ENCODE measurements at places on chromosomes 16 and 17.
A peak's percentile ranks its signal among the peaks of the same experiment; 100 is the strongest.

DNA sequence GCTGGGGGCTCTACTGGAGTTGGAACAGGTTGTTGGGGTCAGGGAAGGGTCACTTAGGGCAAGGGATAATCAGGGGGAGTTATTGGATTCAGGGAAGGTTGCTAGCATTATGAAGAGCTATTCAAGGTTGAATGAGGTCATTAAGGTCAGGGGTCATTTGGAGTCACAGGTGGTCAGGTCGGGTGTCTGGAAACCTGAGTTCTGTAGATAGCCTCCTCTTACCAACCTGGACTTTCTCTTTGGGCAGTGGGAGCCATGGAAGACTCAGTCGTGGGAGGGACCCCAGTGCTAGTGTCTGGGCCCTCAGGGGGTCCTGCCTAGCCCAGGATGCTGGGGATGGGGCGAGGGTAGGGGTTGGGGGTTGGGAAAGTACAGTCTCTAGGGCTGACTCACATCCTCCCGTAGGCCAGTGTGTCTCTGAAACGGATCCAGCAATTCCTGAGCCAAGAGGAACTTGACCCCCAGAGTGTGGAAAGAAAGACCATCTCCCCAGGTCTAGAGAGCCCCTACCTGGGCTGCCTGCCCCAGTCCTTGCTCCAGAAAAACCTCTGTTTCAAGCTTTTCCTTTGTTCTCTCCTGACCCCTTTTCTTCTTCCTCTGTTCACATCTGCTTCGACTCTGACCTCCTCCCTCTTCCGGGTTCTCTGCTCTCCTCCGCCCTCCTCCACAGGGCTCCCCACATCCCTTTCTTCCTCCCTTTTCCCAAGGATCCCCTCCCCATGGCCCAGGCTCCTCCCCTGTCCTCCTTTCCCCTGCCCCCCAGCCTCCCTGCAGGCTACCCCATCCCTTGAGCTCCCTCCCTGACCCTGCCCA lies 33.5 kb downstream of the ABCC3 start:
- no peak for DNase-seq

DNA sequence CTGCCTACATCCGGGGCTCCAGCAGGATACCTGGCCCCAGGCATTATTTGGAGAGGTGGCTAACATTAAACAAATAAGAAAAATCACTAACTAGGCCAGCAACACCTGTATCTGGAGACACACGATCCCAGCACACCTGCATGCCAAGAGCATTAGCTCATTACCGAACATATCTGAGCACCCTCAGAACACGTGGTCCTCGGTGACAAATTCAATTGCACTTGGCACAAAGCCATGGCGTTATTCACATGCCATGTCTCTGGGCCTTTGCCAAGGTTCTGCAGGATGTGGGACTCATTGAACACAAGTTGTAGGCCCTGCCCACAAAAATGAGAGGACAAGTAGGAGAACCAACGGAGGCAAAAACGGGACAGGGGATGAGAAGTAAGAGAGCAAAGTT lies 552.3 kb downstream of the TOX3 start:
- DNase-seq = no peak

GRCh38 chr17:64736804-64737492 lies 74.8 kb upstream of the SMURF2 start:
- DNase-seq = peak; percentile 14

DNA sequence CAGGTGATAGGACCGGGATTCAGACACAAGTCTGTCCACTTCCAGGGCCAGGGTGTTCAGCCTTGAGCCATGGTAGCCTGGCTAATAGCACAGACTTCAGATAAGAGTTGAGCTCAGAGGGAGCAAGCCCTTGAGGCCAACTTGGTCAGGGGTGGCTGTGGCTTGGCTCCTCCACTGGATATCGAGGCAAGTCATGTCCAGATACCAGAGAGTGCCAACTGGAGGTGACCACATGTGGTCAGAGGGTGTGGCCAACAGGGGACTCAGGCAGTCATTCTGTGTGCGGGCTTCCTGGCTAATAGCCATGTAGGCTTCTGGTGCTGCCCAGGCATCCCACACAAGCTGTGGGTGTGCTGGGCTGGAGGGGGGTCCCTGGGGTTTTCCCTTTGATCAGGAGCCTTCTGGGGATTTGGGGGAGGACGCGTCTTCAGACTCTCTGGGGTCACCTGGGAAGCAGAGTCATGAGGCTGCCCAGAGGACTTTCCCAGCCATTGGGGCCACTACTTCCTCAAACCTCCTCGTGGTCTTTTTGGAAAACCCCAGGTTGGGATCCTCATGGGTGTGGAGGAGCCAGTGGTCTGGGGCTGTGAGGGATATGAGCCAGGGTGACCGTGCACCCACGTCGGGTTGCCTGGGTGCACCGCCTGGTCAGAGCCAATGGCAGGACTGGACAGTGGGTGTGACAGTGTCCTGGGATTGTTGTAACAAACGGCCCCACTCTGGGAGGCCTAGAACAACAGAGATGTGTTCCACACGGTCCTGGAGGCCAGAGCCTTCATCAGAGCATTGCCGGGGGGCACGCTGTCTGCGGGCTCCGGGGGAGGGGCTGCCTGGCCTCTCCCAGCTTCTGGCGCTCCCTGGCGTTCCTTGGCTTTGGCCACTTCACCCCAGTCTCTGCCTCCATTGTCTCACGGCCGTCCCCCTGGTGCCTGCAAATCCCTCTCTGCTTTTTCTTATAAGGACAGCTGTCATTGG lies 25.0 kb downstream of the COX4I1 start:
- no peak for DNase-seq

GRCh38 chr16:1662543-1662942 lies 15.5 kb upstream of the JPT2 start:
- DNase-seq = no peak

GRCh38 chr17:75289832-75290337 lies 652 bp upstream of the SLC25A19 start:
- DNase-seq = peak; percentile 25

- DNase-seq = peak; percentile 67
Measured at GRCh38 chr17:81959362-81960129, 1.4 kb downstream of the NOTUM start.

DNA sequence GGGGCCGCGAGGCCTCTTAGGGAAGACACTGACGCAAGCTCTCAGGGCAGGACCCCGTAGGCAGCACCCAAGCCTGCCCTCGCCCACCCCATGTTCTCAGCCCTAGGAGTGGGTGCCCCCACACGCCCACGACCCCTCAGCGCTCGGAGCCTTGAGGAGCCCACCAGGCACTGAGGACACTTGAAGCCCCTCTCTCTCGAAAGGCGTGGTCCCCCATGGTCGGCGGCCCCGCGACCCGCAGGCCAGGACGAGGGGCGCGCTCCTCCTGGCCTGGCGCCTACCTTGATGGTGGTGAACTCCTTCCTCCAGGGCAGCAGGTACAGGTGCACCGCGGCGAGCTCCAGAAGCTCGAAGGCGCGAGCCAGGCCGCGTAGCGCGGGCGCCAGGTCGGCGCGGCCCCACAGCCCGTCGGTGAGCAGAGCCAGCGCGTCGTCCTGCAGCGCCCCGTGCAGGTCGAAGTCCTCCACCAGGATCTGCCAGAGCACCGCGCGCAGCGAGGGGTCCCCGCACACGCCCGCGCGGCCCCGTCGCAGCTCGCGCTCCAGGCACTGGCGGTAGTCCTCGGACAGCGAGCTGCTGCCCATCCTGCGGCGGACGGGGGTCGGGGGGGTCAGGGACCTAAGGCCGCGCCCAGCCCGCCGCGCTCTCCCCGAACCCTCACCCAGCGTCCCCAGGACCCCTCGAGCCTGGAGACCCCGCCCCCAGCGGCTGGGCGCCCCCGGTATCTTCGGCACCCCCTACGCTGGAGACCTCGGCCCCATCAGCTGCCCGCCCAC lies 668 bp downstream of the SPATA2L start:
- DNase-seq = peak; percentile 13

- no peak for DNase-seq
Measured at GRCh38 chr17:72467841-72468653, 347.2 kb downstream of the SOX9 start.

- no peak for DNase-seq
Measured at GRCh38 chr17:32382526-32383223, 32.7 kb downstream of the ZNF207 start.

- DNase-seq = no peak
Measured at GRCh38 chr16:82178352-82178751, 8.3 kb upstream of the MPHOSPH6 start.

DNA sequence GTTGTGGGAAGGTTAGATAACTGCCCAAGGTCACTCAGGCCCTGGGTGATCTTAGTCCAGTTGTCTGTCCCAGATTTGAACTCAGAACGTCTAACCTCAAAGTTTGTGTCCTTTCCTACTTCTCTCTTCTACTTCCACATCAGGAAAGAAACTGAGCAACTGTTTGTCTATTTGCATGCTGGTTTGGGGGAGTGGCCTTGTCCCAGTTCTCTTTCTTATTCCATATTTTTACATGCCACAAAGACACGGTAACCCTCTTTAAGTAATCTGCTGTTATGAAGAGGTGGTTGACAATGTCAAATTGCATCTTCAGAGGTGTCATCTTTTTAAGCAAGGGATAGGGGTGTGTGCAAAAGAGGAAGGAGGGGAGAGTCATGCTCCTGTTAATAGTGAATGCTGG lies 432.5 kb downstream of the HS3ST3B1 start:
- DNase-seq = no peak

- DNase-seq = no peak
Measured at GRCh38 chr17:1559047-1560043, 3.2 kb downstream of the PITPNA start.

- DNase-seq = no peak
Measured at GRCh38 chr17:51941272-51941671, 217.2 kb downstream of the CA10 start.

DNA sequence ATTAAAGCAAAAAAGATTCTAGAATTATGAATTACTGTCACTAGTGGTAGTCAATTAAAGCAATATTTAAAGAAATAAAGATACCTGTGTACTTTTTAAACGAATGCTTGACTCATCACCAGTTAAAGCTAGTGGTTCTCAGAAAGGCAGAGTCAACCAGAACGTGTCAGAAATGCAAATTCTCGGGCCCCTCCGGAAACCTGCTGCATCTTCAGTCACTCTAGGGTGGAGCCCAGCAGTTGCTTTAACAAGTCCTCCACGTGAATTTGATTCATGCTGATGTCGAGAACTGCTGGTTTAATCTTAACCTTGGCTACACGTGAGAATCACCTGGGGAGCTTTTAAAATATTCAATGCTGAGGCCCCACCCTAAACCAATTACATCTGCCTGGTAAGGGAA lies 169.8 kb upstream of the SDK2 start:
- DNase-seq = no peak

- no peak for DNase-seq
Measured at GRCh38 chr16:72936408-72936807, 111.5 kb downstream of the ZFHX3 start.

DNA sequence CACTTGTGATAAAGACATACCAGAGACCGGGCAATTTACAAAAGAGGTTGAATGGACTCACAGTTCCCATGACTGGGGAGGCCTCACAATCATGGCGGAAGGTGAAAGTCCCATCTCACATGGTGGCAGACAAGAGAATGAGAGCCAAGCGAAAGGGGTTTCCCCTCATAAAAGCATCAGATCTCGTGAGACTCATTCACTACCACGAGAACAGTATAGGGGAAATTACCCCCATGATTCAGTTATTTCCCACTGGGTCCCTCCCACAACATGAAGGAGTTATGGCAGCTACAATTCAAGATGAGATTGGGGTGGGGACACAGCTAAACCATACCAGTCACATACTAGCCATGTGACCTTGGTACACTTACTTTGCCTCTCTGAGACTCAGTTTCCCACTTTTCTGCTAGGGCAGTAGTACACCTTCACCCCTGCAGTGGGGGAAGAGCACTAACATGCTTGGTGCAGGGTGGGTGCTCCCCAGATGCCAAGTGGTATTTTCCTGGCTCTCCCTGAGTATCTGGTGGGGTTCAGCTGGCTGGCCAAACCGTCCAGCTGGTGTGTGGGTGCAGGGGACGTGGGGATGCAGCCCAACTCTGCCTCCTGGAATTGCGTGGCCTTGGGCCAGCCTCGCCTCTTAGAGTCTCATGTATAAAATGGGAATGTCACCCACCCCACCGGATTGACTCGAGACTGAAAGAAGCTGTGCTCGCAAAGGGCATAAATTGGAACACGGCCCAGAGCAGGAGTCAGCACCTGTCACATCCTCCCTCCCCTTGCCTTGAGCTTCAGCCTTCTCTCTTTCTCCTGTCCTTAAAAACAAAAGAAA lies 364.1 kb downstream of the CPPED1 start:
- no peak for DNase-seq

- DNase-seq = no peak
Measured at GRCh38 chr17:14051692-14052091, 17.6 kb upstream of the COX10 start.

DNA sequence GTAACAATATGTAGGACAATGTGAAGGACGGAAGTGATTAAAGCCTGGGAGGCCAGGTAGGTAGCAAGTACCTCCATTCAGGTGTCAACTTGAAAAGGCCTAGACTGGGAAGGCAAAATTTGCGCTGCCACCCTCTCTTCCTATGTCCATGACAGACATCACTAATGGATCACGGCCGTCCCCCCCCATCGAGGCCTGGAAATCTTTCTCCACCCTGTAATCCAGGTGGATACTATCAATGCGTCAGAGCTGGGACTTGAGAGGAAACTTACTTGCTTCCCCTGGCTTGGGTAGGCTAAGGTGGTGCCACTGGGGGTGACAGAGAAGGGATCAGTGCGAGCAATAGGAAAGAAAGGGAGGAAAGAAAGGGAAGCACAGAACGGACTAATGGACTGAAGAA lies 156.1 kb downstream of the SALL1 start:
- no peak for DNase-seq

GRCh38 chr17:2402544-2402943 lies 1.7 kb upstream of the MNT start:
- DNase-seq = no peak

GRCh38 chr16:89827383-89828198 lies 684 bp upstream of the SPIRE2 start:
- DNase-seq = no peak

DNA sequence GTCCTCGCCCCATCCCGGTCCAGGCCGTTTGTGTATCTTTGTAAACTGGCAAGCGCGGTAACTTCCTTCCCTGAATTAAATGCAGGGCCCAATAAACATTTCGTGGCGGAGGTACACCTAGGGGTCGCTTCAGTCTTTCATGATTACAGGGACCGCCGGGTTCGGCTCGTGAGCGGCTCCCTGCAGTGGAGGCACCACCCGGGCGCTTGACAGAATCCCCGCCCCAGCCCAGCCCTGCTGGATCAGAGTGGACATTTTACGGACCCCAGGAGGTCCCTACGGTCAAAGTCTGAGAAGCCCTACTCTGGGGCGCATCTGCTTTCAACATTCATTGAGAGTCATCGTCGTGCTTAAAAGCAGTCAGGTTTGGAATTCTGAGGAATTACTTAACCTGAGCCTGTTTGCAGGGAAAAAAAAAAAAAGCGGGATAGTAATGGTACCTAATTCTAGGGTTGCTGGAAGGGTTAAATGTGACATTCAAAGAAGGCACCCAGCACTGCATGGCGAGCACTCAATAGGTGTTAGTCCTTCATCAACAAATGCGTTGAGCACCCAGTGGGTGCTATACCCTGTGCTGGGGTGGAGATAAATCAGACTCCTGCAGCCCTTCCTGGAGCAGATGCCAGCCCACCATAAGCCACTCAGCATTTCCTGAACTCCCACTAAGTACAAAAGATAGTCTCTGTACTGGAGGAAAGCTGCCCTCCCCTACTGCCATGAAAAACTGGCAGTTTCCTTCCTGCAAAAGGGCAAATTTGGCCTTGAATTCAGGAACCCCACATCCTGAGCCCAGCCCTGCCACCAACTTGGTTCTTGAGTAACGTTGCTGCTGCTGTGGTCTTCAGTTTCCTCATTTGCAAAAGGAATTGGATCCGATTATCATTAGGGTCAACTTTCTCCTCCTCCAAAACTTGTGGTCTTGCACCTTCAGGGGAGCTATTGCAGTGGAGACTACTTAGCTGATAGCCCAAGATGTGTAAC lies 658 bp upstream of the DUSP3 start:
- no peak for DNase-seq

All from stimulated activated CD8-positive, alpha-beta memory T cell treated with anti-CD3 and anti-CD28 coated beads, Interleukin-7, amount 100 ng/mL, for 1 hour (primary cell).